KBM-7 (cell line): ENCODE measurements at places on chromosomes 12 and 14.

GRCh38 chr12:45130881-45131281, 80.0 kb upstream of the DBX2 start:
- peak; percentile 84 for DNase-seq

DNA sequence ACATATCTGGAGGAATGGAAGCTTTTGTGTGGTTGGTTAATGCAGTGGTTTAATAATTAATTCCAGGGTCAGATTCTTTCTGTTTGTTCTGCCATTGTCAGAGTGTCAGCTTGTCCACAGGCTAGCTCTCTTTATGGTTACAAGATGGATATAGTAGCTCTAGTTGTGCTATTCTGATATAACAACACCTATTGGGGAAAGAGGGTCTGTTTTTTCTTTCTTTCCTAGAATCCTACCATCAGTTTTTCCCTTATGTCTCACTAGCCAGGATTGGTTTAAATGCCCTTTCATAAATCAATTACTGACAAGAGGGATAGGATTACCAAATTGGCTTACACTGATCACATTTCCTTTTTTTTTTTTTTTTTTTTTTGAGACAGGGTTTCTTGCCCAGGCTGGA, 27.8 kb downstream of the CNOT2 start:
- no peak for DNase-seq

DNA sequence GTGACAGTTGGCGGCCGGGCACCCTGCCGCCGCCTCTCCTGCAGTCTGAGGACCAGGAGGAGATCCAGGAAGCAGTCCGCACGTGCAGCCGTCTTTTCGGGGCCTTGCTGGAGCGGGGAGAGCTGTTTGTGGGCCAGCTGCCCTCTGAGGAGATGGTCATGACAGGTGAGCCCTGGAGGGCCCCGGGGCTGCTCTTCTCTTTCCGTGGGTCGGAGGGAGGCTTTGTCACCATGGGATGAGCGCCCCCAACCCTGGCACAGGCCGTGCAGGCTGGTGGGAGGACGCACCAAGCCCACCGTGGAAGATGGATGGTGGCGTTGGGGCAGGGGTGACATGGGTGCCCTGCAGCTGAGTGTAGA, 532 bp downstream of the NOC4L start:
- no peak for DNase-seq

DNA sequence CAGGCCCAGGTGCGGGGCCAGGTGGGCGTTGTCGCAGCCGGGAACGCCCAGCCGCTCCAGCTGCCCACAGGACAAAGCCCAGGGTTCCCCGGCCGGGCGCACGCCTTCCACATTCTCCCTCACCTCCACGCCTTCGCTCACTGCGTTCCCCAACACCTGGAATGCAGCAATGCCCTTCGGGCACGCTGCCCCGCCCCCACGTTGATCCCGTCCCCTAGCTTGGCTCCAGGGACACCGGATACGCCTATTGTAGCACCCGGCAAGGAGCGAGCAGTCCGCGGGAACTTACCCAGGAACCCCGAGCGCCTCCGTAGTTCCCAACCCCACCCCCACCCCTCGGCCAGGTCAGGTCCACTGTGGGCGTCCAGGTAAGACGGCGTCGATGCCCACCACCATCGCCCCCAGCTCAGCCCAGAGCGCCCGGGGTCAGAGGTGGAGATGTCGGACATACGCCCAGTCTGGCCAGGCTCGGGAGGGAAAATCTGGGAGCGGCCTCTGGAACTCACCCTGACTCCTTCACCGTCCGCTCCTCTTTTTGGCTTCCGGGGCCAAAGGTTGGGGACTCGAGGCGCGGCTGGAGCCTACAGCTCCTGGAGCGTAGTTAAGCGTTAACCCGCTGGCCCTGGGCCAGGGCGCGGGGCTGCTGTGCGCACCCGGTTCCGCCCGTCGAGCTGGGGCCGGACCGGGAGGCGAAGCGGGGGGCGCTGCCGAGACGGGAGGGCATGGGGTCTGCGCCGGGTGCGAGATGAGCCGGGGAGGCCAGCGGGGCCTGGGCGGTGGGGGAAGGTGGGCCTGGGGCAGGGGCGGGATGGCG, 594 bp upstream of the CEP170B start:
- DNase-seq: no peak

DNA sequence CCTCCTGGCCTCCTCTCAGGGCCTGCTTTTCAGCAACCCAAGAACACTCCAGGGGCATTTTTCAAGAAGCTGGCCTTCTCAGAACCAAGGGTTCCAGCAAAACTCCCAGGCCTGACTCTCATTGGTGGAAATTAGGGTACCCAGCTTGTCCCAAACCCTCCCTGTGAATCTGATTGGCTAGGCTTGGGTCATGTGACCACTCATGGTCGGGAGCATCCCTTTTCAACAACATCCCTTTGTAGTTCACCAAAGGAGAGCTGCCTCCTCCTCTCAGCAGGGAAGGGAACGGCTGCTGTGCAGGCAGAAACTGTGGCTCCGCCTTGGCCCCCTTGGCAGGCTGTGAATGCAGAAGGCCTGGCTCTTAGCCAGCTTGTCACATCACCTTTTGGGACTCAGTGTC, 94.5 kb downstream of the AACS start:
- no peak for DNase-seq

DNA sequence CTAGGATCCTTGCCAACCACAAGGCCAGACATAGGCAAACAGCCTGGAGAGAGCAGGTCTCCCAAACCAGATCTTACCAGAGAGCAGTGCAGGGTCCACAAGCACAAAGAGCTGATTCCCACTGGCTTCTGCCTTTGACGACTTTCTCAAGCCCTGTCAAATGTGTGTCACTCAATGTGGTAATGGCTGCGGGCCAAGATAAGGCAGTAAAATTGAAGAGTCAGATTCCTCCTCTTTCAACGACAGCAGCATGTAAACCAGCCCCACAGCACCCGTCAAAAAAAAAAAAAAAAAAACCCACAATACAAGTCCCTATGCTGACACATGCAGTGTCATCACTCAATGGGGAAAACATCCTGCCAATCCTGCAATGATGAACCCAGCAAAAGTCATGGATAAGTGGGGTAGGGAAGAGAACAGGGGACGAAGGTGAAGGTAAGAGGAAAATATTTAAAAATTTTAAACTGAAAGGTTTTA, at the start of gene STON2:
TSS of gene STON2 (minus strand) at position 123 of the 477 bp plus-strand sequence. CDS start 1,942 bp downstream, outside the sequence.
- peak; percentile 90 for DNase-seq

DNA sequence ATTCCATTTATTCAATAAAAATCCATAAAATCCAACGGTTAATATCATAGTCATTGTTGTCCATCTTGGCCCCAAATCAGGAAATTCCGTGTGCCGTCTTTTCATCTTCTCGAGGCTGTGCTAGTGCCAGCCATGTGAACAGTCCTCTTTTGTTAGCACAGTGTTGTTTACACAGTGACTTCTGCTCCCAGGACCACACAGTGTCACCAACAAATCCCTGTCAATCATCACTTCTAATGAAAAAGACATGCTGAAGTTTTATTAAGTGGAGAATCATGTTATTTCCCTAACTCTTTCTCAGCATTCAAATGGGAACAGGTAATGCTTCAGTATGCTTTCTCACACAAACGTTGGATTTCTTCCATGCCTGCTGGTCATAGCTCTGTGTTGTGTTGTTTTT, 1.9 kb upstream of the SLCO1A2 start:
- no peak for DNase-seq

- DNase-seq: no peak
Measured at GRCh38 chr12:13373131-13373530, 176.6 kb downstream of the EMP1 start.

DNA sequence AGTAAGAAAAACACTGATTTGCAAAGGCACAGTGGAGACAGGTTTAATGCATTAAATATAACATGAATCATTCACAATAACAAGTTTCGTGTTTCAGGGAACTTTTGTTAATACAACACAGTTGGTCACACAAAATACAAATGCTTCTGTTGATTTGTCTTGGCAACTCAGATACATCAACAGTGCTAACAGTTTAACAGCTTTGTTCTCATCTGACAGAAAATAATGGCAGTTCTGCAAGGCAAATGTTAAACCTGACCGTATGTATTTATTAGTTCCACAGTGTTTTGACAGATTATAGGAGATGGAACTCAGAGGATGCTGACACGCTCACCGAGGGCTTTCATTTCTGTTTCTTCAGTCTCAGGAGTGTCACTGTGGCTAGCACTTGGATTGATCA, 350.7 kb downstream of the PRKD1 start:
- DNase-seq: no peak

DNA sequence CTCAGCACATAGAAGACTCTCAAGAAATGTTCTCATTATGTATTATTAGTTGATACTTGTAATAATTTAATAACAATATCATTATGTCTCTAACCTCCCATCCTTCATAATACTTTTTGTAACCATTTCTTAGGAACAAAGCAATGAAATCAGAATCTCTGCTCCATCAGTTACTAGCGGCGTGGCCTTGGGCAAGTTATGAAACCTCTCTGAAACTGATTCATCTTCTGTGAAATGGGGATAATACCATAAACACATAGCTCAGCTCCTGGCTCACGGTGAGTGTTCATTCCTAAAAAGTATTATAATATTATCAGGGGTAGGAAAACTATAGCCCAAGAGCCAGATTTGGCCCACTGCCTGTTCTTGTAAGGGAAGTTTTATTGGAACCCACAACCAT, 11.4 kb upstream of the CMKLR1 start:
- DNase-seq: no peak

DNA sequence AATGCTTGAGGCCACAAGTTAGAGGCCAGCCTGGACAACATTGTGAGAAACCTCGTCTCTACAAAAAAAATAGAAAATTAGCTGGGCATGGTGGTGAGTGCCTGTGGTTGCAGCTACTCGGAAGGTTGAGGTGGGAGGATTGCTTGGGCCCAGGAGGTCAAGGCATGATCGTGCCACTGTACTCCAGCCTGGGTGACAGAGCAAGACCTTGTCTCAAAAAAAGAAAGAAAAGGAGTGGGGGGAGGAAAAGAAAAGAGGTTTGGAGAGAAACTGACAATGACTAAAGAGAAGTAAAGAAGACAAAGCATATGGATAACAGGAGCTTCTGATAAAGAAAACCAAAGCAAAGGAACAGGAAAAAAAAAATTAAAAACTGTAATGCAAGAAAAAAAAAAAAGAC, 37.4 kb upstream of the SELPLG start:
- peak; percentile 57 for DNase-seq

- no peak for DNase-seq
Measured at GRCh38 chr12:38850461-38850860, 54.9 kb downstream of the CPNE8 start.

DNA sequence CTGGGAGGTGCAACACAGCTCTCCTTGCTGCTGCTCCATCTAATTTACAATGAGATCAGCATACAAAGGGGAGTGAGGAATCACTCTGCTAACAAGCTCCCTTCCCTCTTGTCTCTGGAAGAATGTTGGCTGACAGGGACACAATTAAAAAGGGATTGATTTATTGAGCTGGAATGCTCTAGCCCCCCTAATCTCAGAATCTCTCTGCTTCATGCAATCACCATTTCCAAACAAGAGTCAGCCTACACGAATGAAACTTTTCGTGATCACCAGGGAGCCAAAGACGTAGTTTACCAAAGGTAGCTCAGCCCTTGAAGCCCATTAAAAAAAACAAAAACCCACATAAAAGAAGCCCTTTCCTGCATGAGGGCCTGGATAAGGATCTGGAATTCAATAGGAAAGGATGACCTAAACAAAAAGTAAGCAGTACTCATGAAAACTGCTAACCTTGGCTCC, 223.8 kb downstream of the C12orf75 start:
- no peak for DNase-seq

GRCh38 chr12:52015532-52016041, 8.8 kb downstream of the TAMALIN start:
- DNase-seq: no peak

DNA sequence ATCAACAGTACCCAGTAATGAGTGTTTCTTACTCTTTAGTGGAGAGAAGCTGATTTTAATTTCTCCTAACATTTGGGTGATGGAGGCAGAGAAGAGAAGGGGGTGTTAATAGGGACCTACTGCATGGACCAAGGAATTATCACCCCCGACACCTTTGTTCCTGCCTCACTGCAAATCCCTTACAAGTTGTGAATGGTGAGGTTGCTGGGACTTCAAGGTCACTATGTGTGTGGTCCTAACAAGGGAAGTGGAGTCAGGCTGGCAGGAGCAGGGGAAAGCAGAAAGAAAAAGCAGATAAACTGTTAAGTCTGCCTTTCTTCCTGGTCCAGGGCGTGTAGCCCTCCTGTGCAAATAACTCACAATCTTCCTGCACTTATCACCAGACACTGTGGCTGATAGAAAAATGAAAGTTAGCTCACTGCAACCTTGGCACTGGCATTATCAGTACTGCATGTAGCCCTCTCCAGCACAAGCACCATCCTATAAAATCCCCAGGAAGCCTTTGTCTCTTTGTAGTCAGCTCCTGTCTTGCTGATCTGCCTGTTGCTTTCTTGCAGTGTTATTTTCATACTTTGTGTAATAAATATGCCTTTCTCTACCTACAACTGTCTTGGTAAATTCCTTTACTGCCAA, 112.3 kb upstream of the DNM1L start:
- DNase-seq: no peak

DNA sequence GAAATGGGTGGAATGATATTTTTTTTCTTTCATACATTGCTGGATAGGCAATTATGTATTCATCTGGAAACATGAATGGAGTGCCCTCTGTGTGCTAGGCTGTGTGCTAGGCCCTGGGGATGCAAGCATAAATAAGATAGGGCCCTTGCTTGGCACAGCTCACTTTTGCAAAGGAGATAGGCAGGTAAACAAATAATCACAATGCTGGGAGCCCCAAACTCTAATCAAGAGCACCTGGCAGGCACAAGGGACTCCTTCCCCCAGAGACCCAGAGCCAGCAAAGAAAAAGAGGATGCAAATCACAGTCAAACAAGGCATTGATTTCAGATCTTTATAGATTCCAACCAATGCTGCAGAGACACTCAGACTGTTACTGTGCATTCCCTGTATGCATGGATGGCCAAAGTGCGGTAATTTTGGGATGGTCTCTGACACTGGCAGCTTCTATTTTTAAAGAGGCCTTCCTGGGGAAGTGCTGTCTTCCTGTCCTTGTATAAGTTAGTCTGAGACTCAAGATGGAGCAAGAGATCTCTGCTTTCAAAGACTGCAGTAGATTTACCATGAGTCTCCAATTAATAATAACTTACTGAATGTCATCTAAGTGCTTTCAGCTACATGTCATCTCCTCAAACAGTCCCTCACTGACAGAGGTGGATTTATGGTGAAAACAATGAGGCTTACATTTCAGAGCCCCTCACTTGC, 45.1 kb upstream of the CPM start:
- peak; percentile 60 for DNase-seq

GRCh38 chr12:38201461-38202276, 114.9 kb upstream of the ALG10B start:
- no peak for DNase-seq

GRCh38 chr12:119255314-119255713, 76.6 kb downstream of the HSPB8 start:
- no peak for DNase-seq

DNA sequence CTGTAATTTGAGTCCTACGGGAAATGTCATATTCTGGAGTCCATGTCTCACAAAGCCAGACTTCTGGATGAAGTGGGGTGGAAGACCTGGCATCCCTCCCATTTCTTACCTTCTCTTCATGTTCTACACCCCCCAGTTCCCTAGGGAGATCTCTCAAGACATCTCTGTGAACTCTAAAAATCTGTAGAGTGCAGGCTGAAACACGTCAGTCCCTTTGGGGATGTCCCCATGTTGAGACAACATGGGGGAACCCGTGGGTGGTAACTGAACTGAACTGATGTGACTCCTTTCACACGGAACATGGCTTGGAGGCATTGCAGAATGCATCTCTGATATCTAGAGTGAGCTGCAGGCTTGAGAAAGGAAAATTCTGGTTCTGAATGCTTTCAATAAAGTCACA, 15.2 kb downstream of the SERPINA12 start:
- no peak for DNase-seq

GRCh38 chr14:38442208-38442607, 186.3 kb upstream of the CLEC14A start:
- no peak for DNase-seq
